ENCODE measurements at places on chromosomes 5 and 9.

DNA sequence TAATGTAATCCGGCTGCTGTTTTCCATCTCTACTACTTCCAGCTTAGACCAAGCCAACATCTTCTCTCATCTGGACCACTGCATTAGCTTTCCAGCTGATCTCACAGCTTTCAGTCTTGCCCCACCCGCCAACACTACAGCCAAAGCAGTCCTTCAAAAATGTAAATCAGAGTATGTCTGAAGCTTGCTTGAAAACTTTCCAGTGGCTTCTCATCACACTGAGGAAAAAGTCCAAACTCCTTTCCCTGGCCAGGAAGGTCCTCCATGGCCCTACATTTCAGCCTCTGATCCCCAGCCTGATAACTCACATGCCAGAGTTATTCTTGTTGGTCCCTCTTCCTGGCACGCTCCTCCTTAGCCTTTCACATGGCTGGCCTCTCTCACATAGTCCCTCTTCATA is 38.5 kb downstream of the TTC1 start:
- DNase-seq: no peak

DNA sequence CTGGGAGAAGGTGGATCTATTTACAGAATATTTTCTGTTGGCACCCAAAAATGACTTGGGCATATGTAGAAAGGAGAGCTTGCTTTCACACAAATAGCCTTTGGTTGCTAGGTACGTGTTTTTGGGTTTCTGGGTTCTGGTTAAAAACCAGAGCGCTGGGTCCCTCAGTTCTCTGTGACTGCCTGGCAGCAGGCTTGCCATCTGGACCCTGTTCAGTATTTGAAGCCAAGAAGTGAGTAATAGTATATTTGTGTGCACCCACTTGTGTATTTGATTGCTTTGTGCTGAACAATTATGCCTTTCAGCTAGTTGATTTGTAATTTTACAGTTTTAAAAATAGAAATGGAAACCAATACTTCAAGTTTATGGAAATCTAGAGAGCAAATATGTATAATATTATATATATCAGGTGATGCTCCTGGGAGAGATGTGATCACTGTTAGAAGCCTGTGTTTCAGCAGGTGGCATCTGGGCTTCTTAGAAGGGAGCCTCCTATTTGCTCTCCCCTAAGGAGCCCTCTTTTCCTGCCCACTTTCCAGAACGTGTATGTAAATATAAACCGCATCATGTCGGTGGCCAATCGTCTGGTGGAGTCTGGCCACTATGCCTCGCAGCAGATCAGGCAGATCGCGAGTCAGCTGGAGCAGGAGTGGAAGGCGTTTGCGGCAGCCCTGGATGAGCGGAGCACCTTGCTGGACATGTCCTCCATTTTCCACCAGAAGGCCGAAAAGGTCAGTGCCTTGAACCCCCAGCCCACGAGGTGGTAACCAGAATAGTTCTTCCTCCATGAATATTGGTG is 153.6 kb downstream of the TRIO start:
- no peak for DNase-seq

DNA sequence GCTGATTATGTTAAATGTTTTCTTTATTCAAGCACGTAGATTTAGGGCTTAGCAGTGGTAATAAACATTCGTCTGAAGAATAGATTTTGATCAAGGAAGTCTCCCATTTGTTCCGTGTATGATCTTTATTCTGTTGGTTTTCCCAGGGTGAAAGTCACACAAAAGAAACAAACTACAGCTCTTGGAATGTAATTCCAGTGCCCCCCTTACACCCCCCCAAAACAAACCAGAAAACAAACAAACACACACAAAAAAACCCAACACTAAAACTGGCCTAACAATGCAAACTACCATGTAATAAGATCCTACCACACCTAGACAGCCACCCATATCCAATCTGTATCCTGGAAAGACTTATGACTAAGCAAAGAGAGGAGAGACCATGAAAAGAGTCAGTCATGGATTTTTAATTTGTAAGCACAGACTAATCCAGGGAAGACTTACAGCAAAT is 196.2 kb upstream of the ELL2 start:
- DNase-seq: no peak

GRCh38 chr5:168427224-168427623 is 59.0 kb upstream of the RARS1 start:
- DNase-seq: no peak

- no peak for DNase-seq
Measured at GRCh38 chr9:1222511-1222910, 172.4 kb downstream of the DMRT2 start.
